ENCODE measurements at places on chromosomes 5 and 9. TPM values are rescaled to one million over a fixed set of nuclear protein-coding genes. Genes with fewer than 3 reads are reported as not detected.

Gene GMCL2
- not detected for total RNA-seq

Gene EIF4E1B
- total RNA-seq = not detected

Gene GTF3C4
- total RNA-seq = 11.0 TPM

Gene HTR1A
- not detected for total RNA-seq

Gene RANBP3L
- 0.60 TPM for total RNA-seq

Gene CWC27
- total RNA-seq = 11.9 TPM

Gene CDO1
- total RNA-seq = 0.59 TPM

Gene PCDHGC4
- 3.5 TPM for total RNA-seq

Measured in smooth muscle cell of the umbilical artery (primary cell).